ENCODE measurements at places on chromosomes 4 and X.
A peak's percentile ranks its signal among the peaks of the same experiment; 100 is the strongest.

GRCh38 chr4:6373541-6374410 lies 98.6 kb downstream of the PPP2R2C start:
- no peak for DNase-seq

GRCh38 chr4:74716436-74716765 lies 77.9 kb downstream of the BTC start:
- DNase-seq: no peak

GRCh38 chrX:154369449-154370299 lies 4.8 kb downstream of the FLNA start:
- peak; percentile 45 for DNase-seq

GRCh38 chr4:154455111-154455510 lies 36.5 kb downstream of the DCHS2 start:
- no peak for DNase-seq
